ENCODE measurements at places on chromosomes 2 and 18.

DNA sequence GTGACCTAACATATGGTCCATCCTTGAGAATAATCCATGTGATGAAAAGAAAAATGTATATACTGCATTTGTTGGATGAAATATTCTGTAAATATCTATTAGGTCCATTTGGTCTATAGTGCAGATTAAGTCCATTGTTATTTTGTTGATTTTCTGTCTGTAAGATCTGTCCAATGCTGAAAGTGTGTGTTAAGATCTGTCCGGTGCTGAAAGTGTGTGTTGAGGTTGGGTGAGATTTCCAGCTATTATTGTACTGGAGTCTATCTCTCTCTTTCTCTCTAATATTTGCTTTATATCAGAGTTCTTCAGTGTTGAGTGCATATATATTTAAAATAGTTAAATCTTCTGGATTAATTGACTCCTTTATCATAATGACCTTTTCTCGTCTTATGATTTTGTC is 828.8 kb upstream of the CRIM1 start:
- no peak for DNase-seq

DNA sequence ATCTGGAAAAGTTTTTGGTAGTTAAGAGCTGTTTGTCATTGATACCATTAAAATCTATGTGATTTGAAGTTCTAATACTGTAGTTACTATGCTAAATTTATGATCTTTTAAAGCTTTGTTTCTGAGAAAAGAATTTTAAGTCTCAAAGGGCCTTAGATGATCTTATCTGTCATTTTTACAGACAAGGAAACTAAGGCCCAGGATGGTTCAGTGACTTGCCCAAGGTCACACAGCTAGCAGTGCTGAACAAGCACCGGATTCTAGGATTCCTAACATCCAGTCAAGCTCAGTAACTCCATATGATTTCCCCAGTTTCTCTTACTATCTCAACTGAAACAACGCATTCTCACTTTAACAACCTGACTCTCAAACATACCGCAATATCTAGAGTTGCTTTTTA is 37.7 kb downstream of the PELI1 start:
- DNase-seq: no peak

- DNase-seq: no peak
These were observed 529.2 kb downstream of the EPHA4 start for GRCh38 chr2:221042926-221043325.

DNA sequence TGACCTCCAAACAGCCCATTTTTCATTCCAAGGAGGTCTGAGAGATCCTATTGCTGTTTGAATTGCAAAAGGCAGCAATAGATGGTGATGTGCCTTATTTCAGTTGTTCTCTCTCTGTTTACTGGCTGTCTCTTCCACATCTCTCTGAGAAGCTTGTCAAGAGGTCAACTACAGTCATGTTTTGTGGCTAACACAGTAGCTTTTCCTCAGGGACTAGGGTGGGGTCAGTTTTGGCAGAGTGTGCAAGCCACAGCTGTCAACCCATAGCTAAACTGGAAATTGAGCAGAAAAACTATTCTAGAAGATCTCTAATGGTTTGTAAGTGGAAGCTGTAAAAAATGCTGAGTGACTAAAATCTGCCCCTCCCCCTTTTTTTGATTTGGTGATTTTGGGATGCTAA is 67.1 kb downstream of the DIS3L2 start:
- DNase-seq: peak; percentile 17

DNA sequence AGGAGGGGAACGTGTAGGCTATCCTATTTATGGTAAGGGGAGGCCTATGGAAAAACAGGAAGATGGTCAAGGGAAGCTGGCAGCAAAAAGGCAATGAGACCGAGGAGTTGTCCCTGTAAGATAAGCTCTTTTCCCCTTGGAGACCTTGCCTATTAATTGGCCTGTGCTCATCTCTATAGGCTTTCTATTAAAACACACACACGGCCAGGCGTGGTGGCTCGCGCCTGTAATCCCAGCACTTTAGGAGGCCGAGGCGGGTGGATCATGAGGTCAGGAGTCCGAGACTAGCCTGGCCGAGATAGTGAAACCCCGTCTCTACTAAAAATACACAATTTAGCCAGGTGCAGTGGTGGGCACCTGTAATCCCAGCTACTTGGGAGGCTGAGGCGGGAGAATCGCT is 32.1 kb downstream of the EPAS1 start:
- no peak for DNase-seq

GRCh38 chr2:136901732-136902131 is 136.4 kb downstream of the THSD7B start:
- no peak for DNase-seq
